H9 (cell line): ENCODE measurements at places on chromosomes 3 and 15. TPM values are rescaled to one million over a fixed set of nuclear protein-coding genes. Genes with fewer than 3 reads are reported as not detected.

SLC22A14 gene
- total RNA-seq: not detected in 2 replicates

DNA sequence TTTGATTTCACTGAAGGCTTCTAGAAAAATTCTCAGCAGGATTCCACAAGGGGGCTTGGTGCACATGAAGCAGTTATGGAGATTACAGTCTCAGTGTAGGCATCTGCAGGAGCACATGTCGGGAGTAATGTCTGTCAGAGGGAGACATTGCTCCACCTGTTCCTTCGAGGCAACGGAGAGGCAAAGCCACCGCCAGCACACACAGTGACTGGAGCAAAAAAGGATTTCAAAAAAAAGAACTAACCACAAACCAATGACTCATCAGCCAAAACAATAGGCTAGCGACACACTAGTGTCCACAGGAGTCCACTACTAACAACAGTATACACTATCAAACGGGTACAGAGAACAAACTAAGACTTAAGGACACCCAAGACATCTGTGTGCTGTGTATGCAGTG, 68.9 kb downstream of the NPTN start:
- DNase-seq: no peak

GRCh38 chr3:103629391-103629790, 1194.6 kb downstream of the ZPLD1 start:
- DNase-seq: no peak

DNA sequence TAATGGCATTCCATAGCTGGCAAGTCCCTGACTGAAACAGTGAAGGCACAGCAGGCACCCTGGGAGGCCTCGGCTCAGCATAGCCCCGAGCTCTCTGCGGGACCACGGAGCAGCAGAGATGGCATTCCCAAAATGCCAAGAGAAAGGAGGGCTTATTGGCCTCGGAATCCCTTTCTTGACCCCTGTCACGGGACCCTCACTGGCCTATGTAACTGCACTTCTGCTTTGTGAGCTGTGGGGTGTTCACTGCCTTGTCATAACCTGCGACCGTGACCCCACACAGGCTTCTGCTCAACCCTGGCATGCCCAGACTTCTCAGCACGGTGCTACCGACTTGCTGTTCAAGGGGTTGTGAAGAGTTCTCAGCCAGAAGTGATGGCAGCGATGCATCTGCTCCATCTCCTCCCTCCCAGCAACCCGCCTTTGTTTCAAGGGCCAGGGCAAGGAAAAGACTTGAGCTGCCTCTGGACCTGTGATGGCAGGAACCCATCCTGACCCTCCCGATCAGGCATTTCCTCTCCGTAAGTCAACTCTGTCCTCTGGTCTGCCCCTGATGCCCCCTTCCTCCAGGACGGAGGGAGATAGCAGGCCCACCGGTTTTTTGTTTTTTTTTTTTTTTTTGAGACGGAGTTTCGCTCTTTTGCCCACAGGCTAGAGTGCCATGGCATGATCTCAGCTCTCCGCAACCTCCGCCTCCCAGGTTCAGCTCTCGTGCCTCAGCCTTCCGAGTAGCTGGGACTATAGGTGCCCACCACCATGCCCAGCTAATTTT, 30.5 kb downstream of the EHD4 start:
- DNase-seq: peak; percentile 48

DNA sequence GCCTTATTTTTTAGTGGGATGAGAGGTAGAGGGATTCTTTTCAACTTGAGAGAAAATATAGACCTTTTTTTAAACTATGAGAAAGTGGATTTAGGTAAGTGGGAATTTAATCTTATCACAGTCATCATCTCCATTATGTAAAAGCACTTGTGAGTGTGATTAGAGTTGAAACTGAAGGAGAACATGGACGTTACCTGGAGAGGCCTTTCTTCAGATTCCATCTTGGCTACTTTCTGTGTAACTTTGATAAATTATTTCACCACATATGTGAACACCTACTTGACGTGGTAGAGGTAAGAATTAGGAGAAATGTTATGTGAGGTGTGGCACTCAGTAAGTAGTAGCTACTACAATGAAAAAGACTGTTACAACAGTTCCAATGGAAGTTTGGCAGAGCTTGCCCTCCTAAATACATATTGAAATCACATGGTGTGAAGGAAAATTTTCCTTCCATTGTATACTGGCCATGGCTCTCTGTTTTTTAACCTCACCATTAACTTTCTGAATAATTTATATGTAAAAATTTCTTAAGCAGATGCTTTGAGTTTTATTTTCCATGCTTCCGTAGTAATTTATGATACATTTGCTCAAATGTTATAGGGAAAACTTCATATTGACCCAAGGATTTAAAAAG, 193.3 kb downstream of the FNDC3B start:
- no peak for DNase-seq

DNA sequence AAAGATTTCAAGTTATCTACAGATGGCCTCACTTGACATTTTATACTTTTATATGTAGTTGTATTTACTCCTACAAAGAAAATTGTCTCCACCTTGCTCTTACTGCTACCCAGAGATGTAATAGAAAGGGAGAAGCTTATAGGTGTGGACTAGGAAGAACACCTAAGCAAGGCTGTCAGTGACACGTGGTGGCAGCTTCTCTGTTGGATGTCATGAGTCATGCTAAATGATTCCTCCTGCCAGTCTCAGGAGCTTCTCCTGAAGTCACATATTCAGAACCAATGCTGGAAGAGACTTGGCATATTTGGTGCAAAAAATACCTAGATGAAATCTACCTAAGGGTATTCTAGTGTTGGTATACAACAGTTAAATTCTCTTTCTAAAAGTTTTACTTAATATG, 184.7 kb downstream of the LRRC3B start:
- DNase-seq: no peak

DNA sequence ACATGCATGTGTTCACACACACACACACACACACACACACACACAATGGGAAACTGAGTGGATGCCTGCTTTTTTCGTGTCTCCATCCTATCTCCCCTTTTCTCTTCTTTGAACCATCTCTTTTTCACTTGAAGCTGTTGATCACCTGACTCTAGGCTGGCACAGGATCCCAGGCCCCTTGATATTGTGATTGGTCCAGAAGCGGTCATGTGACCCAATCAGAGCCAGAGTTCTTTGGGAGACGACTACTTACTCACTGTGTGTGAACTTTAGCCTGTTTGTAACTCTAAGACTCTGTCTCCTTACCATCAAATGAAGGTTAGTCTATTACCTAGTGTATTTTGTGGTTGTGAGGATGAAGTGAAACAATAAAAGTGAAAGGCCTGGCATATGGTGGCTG, 172.9 kb downstream of the ADAMTS9 start:
- DNase-seq: no peak

DNA sequence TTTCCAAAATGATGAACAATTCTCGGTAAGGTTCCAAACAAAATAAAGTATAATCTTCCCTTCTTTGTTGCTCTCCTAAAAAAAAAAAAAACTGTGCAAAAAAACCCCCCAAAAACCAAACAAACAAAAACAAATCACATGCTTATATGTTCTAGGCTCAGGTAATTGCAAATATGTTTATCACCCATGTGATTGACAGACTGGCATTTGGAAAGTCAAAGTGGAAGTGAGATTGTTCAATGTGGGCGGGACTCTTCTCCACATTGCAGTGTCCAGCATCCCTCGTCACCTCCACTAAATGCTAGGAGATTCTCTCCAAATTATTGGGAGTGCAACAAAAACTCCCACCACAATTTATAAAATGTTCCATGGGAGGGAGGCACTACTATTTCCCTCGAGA, 57.6 kb upstream of the CACNA1D start:
- DNase-seq: no peak
